ENCODE measurements at places on chromosomes 3 and 15.

DNA sequence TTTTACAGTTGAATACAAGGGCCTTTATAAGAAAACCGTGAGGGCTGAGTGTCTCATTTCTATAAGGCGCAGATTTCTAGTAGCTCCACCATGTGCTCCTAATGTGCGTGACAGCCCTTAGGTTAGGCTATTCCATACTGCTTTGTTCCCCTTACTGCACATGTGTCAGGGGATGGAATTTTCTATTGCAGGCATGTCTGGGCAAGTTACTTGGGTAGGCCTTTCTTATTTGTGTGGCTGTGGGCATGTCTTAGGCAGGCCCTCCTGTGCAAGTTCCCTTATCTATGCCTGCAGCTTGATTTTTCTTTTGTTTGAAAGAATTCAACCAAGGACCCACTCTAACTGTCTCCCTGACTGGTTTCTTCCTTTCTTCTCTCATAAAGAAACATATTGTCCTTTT is 434.2 kb upstream of the CNTN3 start:
- no peak for DNase-seq

GRCh38 chr15:69482686-69483256 is 30.2 kb downstream of the RPLP1 start:
- DNase-seq = no peak

DNA sequence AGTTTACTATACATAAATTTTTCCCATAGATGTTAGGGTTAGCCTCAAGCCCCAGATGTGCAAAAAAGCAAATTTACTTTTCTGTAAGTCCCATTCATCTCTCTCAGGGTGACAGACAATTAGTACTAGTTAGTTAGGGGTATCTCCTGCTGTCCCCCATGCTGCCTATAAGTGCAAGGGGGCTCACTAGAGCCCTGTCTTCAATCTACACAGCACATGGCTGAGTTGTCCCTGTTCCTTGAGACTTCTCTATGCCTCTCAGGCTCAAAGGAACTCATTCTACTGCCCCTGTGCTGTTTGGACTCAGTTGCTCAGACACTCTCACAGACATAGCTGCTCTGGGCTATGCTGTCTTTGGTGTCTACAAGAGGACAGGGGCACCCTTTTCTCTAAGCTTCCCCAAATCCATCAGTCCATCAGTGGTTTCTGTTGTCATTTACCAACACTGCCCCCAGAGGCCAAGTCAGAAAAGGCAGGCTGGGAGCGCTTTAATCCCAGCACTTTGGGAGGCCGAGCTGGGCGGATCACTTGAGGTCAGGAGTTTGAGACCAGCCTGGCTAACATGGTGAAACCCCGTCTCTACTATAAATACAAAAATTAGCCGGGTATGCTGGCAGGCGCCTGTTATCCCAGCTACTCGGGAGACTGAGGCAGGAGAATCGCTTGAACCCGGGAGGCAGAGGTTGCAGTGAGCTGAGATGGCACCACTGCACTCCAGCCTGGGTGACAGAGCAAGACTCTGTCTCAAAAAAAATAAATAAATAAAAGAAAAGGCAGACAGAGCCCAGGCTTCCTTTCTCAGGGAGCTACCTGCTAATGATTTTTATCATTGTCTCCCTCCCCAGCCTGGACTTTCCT is 31.4 kb upstream of the PRTG start:
- DNase-seq = peak; percentile 56

DNA sequence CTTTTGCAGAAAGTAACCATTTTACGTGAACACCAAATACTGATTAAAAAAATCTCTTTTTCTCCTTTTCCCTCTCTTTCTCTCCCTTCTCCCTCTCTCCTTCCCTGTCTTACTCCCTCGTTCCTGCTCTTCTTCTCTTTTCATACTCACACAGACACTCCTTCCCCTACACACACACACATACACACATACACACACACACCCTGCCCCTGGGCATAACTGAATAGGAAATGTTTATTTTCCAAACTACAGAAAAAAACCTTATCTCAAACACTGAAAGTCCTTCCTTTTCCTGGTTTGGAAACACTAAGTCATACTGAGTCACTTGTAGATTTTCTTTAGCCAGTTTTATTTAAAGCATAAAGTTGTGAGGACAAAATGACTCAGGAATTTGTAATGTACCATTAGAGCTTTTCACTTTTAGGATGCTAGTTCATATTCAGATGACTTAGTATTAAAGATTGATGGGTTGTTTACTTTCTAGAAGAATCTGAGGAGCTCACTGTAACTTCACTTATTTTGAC is 62.4 kb downstream of the MBNL1 start:
- peak; percentile 53 for DNase-seq

DNA sequence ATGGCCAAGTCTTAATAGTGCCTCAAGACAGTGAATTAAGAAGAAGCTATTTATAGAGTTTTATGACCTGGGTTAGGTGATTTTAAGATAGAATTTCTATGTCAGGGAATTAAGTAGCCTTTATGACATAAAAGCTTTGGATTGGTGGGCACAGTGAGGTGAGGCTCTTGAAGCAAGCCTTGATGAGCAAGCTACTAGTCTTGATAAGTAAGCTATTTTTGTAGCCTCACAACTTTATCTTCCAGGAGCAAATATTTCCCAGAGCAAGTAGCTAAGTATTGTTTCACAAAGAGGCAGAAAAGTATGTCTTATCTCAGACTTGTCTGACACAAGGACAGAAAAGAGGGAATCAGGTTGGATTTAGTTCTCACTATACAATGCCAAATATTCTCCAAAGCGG is 491.7 kb upstream of the RASGRP1 start:
- DNase-seq = no peak

DNA sequence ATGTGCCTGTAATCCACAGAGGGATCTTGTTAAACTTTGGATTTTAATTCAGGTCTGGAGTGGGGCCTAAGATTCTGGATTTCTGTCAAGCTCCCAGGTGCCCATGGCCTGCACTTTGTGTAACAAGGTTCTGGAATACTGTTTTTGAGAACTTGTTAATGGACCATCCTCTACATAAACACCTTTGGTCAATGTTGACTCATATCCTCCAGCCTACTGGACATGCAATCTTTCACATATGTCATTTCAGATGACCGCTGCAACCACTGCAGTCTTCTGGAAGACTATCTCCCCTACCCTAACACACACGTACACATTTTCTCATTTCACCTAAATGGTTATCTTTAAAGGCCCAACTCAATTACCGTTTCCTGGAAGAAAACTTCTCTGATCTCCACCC is 302.1 kb upstream of the TPRG1 start:
- no peak for DNase-seq

DNA sequence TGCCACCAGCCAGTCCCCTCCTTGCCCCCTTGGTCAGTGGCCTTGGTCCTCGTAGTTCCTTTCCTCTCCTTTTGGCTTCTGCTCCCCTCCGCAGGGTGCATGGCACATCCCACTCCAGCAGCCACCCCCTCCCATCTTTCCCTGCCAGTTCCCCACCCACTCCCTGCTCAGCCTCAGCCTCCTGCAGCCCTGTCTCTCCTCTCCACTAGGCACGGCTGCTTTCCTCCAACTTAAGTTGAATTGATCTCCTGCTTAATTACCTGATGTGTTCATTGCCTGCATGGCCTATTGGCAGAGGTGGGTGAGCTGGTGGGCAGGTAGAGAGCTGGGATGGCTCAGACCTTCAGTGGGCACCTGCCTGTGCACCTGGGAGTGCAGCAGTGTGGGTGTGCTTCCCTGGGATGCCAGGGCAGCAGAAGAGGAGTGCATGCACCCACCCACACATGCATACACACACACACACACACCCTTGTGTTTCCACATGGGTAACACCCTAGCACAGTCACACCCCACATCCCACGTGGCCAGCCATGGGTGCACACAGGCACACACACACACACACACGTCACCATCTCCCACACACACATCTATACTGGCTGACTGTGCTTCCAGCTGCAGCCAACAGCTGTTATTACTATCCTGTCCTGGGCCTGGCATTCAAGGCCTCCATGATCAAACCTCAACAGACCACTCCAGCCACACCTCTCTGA is 30.9 kb downstream of the C3orf18 start:
- no peak for DNase-seq

DNA sequence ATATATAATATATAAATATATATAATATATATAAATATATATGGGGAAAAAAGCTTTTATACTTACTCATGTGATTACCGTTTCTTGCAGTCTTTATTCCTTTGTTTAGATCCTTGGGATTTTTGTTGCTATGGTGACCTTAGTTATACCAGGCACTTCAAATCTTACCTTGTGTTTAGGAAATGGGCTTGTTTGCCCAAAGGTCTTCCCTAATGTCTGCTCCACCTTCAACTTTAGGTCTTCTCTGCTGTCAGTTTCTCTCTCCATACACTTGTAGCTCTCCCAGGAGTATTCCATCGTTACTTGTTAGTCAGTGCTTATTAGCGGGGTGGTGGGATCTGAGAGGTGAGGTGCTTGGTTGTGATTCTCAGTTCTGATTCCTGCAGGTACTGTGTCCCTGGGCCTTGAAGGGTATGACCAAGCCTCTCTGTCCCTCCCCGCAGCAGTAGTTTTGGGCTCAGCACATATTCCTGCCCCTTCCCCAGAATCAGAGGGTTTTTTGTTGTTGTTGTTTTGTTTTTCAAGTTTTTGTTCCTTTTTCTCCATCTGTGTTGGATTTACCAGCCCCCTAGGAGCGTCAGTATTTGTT is 9.6 kb upstream of the LAMP3 start:
- DNase-seq = no peak

DNA sequence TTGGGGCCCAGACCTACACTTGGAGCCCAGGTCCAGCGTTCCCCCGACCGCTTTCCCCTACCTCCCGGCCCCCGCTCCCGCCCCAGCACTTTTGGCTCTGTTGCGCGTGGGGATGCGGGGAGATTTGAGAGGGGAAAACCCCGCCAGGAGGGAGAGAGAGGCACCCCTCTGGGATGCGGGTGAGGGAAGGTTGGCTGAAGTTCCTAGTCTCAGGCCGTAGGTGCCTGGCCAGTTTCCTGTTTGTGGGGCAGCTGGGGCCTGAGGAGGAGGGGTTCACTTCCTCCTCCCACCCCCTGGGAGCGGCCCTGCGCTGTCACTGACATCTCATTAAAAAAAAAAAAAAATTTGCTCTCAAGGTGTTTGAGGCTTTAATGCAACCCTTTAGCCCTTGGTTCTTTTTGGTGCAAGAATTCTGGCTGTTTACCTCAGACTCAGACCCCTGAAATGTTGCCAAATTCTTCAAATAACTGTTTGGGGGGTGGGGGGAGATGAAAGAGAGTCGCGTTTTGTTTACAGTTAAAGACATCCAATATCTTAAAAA is 2.6 kb downstream of the FAM43A start:
- no peak for DNase-seq

DNA sequence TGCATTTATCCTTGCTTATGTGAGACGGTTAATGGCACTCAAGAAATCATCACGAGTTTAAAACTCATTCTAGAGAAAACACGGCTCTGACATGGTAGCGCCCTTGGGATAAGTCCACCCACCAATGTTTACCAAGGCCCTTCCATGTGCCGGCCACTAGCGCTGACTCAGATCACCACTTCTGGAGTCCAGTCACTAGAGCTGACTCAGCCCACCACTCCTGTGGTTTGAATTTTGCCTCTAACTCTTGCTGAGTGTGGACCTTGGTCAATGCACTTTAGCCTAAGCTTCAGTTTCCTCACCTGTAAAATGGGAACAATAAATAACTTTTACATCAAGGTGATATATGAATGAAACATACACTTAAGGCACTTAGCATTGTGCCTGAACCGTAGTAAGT is 358.4 kb upstream of the PROK2 start:
- DNase-seq = peak; percentile 50

- DNase-seq = peak; percentile 42
Measured at GRCh38 chr3:49869525-49870126, at the start of gene CAMKV. TSS of gene CAMKV (minus strand) at chr3:49869906. CDS start at chr3:49862388, 7,518 bp downstream.

- no peak for DNase-seq
Measured at GRCh38 chr15:50750227-50750705, 15.2 kb downstream of the SPPL2A start.

- DNase-seq = peak; percentile 84
Measured at GRCh38 chr3:157248590-157249422, 88.9 kb upstream of the CCNL1 start.

DNA sequence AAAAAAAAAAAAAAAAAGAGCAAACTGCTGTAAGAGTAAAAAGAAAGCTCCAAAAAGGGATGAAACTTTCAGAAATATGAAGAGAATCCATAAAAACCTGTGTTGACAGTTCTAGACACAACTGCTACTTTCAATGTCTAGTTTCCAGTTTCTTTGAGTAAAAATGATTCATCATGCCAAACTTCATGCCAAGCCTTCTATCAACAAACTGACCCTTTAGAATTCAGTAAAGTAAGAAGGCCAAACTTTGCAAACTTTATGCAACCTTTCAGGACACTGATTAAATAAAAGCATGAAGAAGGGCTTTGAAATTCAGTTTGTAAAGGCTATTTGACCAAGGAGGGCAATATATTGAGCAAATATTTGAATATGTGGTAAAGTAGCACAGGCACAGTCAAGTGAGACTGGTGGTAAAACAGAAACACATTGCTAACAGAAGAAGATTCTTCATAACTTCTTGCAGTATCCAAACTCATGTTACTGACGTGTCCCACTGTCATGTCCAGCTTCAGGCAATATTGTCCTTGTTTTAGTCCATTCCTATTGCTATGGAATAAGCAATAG is 56.3 kb upstream of the CFAP20DC start:
- DNase-seq = no peak

DNA sequence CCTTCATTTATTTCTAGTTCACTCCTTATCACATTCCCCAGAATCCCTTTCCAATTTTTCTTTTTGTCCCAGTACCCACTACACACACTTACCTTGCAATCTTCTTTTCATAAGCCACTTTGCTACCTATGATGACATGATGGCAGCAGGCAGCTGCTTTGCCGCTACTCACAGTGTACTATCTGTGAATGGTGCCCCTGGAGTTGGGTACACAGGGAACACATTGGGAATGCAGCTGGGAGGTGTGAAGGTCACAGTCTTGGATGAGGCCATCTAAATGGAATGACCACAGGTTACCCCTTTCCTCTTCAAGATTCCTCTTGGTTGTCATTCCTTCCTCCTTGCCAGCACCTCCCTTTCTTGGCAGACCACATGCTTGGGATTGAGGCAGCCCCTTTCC is 20.8 kb upstream of the TNIK start:
- DNase-seq = no peak

DNA sequence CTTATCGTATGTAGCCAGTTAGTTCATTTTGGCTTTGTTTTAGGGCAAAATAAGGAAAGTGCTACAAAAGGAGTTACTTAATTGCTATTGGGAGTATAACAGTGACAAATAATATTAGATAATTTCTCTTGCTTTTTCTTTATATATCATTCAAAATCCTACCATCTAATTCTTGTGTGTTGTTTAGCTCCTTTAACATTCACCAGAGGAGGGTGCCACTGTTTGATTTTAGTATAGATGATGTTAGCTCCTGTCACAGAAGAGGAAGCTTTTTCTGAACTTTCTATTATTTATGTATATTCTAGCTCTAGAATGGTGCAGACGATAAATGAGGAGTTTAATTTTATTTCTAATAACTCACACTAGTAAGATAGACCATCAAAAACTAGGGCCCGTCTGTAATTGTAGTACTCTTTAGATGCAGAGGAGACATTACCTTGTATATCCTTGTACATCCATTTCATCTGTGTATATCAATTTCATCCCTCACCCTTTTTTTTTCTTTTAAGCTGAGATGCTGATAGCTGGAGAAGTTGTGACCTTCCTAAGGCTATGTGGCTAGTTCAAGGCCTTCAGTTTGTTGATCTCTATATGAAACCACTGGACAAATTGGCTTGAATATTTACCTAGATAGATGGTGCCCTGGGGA is 3.0 kb downstream of the PPM1L start:
- no peak for DNase-seq
